ENCODE measurements at places on chromosomes 4 and X. TPM values are rescaled to one million over a fixed set of nuclear protein-coding genes. Genes with fewer than 3 reads are reported as not detected.

Gene HMGN5
- total RNA-seq: 1.7 TPM

Gene CNKSR2
- total RNA-seq: 0.78 TPM

Gene DGKK
- not detected for total RNA-seq

Gene CXCL8
- total RNA-seq: 2.5 TPM

Gene GUCY1A1
- not detected for total RNA-seq

Gene CXCL6
- total RNA-seq: 0.85 TPM

Gene DDIT4L
- total RNA-seq: 1.3 TPM

Gene CENPVL1
- not detected for total RNA-seq

All from foreskin keratinocyte (primary cell).